ENCODE measurements at places on chromosomes 6 and 20.

DNA sequence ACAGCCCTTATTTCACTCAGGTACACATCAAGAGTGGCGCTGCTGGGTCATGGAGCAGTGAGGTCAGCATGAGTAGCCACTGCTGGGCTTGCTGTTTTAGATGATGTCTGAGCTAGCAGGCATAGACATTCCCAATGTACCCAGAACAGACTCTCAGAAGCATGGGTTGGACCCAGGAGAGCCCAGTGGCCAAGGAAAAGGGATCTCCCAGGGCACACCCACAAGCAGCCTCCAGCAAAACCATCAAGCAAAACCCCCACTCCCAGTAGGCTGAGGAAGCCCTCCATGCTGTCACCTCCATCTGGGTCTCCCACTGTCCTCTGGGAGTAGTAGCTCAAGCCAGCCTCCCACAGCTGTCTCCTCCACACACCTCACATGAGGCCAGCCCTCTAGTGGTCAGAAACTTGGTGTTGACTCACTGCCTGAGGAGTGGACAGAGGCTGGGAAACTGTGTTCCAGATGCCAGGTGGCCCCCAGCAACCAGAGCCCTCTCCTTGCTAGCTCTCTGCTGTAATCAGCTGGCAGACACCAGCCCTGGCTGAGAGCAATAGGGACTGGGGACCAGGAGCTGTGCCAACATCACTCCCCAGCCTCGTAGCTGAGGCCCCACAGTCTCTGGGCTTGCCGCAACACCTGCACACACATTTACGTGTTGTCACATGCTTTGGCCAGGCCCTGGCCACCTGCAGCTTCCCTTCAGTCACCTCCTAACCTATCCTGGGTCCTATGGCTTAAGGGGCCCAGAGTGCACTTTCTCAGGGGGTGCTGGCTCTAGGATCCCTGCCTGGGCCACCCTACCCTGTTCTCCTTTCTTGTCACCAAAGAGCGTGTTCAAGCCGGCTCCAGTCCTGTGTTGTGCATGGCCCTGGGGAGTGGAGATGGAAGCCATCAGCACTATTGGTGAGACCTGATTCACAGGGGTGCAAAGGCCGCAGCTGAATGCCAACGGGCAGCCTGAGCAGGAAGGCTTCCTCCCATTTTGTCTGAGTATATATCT, 1.9 kb upstream of the AP5S1 start:
- peak; percentile 53 for DNase-seq

DNA sequence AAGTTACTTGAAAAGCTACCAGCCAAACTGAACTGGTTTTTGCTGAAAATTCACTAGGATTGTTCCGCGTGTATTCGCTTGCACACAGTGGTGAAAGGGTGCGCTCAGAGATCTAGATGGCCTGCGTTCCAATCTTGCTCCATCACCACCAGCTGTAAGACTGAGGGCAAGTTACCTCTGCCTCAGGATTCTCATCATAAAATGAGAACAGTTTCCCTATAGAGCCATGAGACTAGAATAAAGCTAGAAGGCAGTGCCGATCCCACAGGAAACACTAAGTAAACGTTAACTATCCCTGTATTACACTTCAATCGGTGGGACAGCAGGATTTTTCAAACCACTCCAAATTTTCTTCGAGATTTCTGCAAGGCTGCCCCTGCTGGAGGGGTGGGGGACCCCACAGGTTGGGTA, 838 bp downstream of the AHCY start:
- DNase-seq: no peak

DNA sequence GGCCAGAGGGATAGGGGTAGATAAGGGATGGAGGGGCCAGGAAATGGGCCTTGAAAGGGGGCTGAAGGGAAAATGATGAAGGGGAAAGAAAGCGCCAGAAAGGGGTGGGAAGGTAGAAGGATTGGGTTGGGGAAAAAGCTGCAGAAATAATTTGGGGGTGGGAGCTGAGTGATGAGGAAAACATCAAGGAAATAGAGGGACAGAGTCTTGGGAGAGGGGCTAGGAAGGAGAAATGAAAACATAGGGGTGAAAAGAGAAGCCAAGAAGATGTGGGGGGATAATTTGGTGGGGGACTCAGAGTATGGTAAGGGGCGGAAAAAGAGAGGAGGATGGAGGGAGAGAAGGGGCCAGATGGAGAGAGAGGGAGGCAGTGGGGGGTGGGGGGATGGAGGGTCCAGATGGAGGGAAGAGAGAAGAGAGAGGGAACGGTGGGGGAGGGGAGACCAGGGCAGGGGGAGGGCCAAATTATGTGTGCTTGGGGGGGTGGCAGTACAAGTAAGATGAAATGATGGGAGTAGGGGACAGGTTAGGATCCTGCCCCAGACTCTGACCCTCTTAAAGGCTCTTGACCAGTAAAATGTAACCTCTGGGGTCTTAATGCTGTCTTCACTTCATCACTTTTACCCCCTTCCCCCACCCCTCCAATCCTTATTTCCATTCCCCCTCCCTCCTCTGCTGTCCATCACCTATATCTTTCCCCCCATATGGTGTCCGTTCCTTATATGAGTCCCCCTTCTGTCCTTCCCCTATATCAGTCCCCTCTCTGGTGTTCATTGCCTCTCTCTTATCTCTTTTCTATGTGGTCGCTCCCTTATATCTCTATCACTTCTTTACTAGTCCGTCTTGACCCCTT, 852 bp downstream of the SYNGAP1 start:
- DNase-seq: no peak

DNA sequence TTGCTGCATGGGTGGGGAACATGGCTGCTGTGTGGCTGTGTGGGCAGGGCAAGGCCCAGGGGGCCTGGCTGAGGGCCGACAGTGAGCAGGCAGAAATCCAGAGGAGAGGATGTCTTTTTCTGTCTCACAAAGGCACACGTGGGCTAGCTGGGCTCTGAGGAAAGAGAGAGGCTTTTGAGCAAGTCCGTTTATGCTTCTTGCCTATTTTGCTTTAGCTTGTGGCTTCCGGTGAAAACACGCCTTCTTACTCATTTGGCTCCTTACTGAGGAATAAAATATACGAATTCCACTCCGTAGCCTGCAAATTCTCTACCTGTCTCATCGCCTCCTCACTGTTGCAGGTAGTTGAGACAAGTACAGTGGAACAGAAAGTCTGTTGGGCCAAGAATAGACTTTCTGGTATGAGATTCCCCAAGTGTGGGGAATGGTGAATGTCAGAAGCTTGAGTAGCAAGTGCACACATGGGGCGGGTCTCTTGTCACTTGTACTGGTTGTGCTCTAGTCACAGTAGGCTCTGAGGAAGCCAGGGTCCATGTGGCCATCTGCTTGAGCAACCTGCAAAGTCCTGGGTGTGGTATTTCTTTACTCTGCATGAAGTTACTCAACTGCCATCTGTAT, 28.4 kb downstream of the WRNIP1 start:
- no peak for DNase-seq

- peak; percentile 1 for DNase-seq
Measured at GRCh38 chr20:56574531-56575142, 41.6 kb downstream of the FAM209B start.

All from kidney glomerular epithelial cell (primary cell).